ENCODE measurements at places on chromosomes 6 and 20. TPM values are rescaled to one million over a fixed set of nuclear protein-coding genes. Genes with fewer than 3 reads are reported as not detected.

PNPLA1 gene
- total RNA-seq: not detected

- peak; percentile 17 for DNase-seq
- peaks cover 24% of the 10 kb centered on the region for H3K27me3 ChIP-seq
- H3K36me3 ChIP-seq: no peaks in the 10 kb centered on the region
- no peak within 1 kb of the TSS for H3K27ac ChIP-seq
- H3K4me3 ChIP-seq: peak within 1 kb of the TSS; percentile 23
- H3K4me1 ChIP-seq: peaks cover 5% of the 10 kb centered on the region
Observed at GRCh38 chr6:83511901-83512681, at the start of gene PRSS35. Gene PRSS35 (plus strand): TSS chr6:83512534. CDS start chr6:83523442, 10,908 bp downstream.

GRCh38 chr6:145036236-145036635 lies 699.1 kb downstream of the EPM2A start:
- peaks cover 12% of the 10 kb centered on the region for H3K27me3 ChIP-seq
- no peaks in the 10 kb centered on the region for H3K36me3 ChIP-seq
- no peak overlapping the region for H3K27ac ChIP-seq
- no peak overlapping the region for H3K4me3 ChIP-seq

ZNF512B gene
- 12.5 TPM for total RNA-seq

PBOV1 gene
- not detected for total RNA-seq

DNA sequence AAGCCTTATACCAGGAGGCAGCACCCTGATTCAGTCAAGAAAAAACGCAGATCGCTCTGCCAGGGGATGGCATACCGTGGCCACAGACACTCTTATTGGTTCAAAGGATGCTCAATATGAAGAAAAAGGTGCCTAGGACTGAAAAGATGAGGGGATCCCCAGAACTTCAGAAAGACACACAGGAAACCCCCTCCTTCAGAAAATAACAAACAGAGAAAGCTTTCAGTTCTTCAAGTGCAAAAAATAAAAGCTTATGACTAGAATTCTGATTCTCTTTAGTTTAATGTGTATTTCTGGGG lies 17.7 kb upstream of the MYB start:
- DNase-seq: peak; percentile 84
- H3K4me3 ChIP-seq: peak overlapping the region; percentile 49
- no peaks in the 10 kb centered on the region for H3K36me3 ChIP-seq
- peaks cover 57% of the 10 kb centered on the region for H3K4me1 ChIP-seq
- peak overlapping the region; percentile 78 for H3K27ac ChIP-seq
- peaks cover 3% of the 10 kb centered on the region for H3K27me3 ChIP-seq

TFAP2B gene
- total RNA-seq: not detected

- H3K36me3 ChIP-seq: no peaks in the 10 kb centered on the region
- no peak overlapping the region for H3K4me3 ChIP-seq
- DNase-seq: no peak
- H3K4me1 ChIP-seq: no peaks in the 10 kb centered on the region
- H3K27me3 ChIP-seq: no peaks in the 10 kb centered on the region
Observed at GRCh38 chr20:37142708-37143107, 36.4 kb upstream of the RPN2 start.

ME1 gene
- 0.36 TPM for total RNA-seq

DNA sequence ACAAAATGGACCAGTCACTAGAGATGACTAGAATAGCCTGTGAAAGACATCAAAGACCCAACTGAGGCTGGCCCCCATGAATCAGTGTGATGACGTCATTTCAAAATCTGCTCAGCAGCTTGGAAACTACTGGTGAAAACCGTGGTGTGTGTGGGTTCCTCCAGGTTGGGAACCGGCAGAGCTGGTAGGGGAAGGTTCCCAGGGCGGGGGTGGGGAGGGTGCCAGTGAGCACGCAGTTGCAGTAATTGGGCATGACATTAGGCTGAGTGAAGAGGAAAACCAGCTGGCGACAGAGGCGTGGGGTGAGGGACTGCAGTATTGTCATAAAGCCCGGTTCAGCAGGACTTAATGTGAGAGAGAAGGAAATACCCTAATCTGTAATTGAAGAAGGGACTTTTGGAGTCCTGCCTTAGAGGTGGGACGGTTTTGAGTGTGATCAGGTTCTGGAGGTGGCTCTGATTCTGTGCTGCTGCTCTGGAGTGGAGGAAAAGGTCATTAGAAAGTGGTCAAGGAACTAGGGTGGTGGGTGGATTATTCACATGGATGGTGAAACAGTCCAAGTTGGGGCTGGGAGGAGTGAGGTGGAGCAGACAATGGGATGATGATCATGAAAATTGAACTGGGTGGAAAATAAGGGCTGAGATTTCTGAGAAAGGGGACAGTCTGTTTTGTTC lies 52.0 kb upstream of the MTHFD1L start:
- peaks cover 11% of the 10 kb centered on the region for H3K27me3 ChIP-seq
- DNase-seq: peak; percentile 89
- peaks cover 27% of the 10 kb centered on the region for H3K4me1 ChIP-seq
- H3K4me3 ChIP-seq: peak overlapping the region; percentile 11

DNA sequence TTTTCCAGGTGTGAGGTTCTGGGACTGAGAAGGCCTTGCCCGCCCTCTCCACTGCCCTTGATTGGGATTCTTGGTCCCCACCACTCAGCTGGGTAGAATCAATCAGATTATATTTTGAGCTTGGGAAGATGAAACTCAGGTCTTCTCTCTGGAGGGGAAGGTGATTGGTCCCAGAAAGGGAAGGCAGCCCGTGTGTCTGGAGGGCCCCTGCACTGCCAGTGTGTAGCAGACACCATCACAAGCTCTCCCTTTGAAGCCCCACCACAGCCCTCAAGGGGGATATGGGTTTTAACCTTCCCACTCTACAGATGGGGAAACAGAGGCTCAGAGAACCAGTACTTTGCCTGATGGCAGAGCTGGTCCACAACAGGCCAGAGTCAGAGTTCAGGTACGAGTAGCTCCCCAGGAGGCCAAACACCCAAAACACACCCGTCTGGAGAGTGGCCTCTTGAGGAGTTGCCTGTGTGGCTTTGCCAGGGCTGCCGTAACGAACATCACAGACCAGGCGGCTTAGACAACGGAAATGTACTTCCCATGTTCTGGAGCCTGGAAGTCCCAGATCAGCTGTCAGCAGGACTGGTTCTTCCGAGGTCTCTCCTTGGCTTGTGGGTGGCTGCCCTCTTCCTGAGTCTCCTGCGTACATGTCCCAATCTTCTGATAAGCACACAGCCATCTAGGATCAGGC lies 205.6 kb downstream of the SYNDIG1 start:
- H3K27me3 ChIP-seq: no peaks in the 10 kb centered on the region
- H3K4me1 ChIP-seq: no peaks in the 10 kb centered on the region
- H3K36me3 ChIP-seq: no peaks in the 10 kb centered on the region

DNA sequence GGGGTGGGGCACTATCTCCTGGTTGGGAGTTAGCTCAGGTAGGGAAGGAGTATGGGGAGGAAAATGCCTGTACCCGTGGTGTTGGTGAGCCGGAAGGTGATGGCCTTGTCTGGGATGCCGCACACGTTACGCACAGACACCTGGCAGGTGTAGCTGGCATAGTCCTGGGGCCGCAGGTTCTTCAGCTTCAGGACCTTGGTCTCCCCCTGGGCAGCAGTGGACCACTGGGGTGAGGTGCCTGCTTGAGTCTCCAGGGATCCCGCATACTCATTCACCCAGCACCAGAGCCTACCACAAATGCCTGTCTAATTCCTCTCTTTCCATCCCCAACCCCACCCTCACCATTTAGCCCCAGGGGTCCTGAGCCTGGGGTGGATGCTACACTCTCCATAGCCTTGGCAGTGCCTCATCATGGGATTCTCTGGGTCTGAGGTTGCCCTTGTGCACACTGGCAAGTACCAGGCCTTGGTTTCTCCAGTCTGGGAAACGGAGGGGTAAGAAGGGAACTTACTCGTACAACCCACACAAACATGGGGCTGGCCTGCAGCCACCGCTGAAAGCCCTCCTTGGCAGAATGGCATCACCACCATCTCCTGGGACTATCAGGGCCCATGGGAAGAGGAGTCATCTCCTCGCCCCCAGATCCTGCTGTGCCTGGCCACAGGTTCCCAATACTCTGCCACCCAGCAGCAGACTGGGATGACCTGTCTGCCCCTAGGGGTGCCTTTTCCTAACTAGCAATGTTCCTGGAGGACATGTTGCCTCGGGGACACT lies 42.8 kb downstream of the MDGA1 start:
- peaks cover 8% of the 10 kb centered on the region for H3K36me3 ChIP-seq
- peaks cover 7% of the 10 kb centered on the region for H3K4me1 ChIP-seq
- no peaks in the 10 kb centered on the region for H3K27me3 ChIP-seq
- DNase-seq: no peak
- H3K27ac ChIP-seq: no peak overlapping the region

DNA sequence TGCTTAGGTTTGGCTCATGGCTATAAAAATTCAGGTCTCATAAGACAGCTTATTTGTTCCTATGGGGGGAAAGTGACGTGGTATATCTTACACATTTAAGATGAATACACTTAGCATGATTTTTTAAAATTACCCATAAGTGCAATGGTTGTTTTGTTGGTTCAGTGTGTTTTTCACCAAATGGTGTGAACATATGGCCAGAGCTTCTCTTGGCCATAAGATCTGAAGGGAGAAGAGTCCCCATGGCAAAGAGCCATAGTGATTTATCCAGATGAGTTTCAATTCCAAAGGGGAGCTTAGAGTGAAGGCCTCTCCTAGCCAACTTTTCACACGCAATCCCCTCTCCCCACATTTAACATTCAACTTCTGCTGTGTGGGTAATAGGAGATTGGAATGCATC lies 107.6 kb downstream of the TMEM242 start:
- no peak overlapping the region for H3K4me3 ChIP-seq
- H3K27ac ChIP-seq: no peak overlapping the region
- no peaks in the 10 kb centered on the region for H3K36me3 ChIP-seq

DNA sequence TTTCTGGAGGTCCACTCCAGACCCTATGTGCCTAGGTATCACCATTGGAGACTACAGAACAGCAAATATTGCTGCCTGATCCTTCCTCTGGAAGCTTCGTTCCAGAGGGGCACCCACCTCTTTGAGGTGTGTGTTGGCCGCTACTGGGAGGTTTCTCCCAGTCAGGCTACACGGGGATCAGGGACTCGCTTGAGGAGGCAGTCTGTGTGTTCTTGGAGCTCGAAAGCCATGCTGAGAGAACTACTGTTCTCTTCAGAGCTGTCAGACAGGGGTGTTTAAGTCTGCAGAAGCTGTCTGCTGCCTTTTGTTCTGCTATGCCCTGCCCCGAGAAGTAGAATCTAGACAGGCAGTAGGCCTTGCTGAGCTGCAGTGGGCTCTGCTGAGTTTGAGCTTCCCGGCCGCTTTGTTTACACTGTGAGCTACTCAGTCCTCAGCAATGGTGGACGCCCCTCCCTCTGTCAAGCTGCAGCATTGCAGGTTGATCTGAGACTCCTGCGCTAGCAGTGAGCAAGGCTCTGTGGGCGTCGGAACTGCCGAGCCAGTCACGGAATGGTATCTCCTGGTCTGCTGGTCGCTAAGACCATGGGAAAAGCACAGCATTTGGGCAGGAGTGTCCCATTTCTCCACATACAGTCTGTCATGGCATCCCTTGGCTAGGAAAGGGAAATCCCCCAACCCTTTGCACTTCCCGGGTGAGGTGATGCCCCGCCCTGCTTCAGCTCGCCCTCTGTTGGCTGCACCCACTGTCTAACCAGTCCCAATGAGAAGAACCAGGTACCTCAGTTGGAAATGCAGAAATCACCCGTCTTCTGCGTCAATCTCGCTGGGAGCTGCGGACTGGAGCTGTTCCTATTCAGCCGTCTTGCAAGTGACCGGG lies 32.5 kb upstream of the ASCC3 start:
- no peak overlapping the region for H3K4me3 ChIP-seq
- no peaks in the 10 kb centered on the region for H3K4me1 ChIP-seq
- peaks cover 8% of the 10 kb centered on the region for H3K27me3 ChIP-seq
- no peaks in the 10 kb centered on the region for H3K36me3 ChIP-seq
- no peak overlapping the region for H3K27ac ChIP-seq

Measured in activated CD4-positive, alpha-beta memory T cell treated with anti-CD3 and anti-CD28 coated beads for 36 hours (primary cell).